ENCODE measurements at places on chromosomes 1 and 21.

- DNase-seq: no peak
Observed at GRCh38 chr1:17270891-17271765, 22.2 kb downstream of the PADI3 start.

DNA sequence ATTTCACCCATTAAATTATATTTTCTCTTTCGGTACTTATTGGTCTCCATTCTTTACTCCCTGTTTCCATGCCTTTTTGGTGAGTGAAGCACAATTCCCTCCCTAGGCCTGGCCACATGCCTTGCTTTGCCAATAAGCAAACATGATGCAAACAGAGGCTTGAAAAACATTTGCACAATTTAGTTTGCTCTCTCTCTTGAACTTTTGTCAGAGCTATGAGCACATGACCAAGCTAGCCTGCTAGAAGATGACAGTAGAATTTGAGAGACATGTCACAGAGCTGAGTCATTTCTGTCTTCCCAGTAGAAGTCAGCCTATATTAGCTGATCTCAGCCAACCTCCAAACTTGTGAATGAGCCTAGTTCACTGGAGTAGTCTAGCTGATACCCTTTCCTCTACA, 24.6 kb downstream of the ANGPTL3 start:
- DNase-seq: no peak

- no peak for DNase-seq
Observed at GRCh38 chr1:98406352-98407088, 255.0 kb upstream of the SNX7 start.

GRCh38 chr1:192907545-192908243, 98.9 kb downstream of the RGS2 start:
- DNase-seq: no peak

DNA sequence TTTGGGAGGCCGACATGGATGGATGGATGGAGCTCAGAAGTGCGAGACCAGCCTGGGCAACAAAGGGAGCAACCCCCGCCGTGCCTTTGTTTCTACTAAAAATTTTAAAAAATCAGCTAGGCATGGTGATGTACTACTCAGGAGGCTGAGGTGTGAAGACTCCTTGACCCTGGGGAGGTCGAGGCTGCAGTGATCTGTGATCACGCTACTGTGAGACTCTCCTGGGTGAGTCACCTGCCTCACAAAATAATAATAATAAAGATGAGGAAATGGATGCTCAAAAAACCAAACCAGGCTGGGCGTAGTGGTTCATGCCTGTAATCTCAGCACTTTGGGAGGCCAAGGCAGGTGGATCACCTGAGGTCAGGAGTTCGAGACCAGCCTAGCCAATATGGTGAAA, 19.2 kb downstream of the DSTYK start:
- DNase-seq: no peak

- DNase-seq: no peak
Observed at GRCh38 chr1:171116676-171117075, 26.0 kb downstream of the FMO3 start.

GRCh38 chr1:78619803-78620579, at the start of gene IFI44L:
Gene IFI44L (plus strand): TSS chr1:78620448. CDS start chr1:78627916, 7,468 bp downstream.
- DNase-seq: peak; percentile 3
